ENCODE measurements at places on chromosomes 13 and 19.

- DNase-seq, result no peak
Measured at GRCh38 chr13:30963791-30964190, 31.3 kb downstream of the TEX26 start.

DNA sequence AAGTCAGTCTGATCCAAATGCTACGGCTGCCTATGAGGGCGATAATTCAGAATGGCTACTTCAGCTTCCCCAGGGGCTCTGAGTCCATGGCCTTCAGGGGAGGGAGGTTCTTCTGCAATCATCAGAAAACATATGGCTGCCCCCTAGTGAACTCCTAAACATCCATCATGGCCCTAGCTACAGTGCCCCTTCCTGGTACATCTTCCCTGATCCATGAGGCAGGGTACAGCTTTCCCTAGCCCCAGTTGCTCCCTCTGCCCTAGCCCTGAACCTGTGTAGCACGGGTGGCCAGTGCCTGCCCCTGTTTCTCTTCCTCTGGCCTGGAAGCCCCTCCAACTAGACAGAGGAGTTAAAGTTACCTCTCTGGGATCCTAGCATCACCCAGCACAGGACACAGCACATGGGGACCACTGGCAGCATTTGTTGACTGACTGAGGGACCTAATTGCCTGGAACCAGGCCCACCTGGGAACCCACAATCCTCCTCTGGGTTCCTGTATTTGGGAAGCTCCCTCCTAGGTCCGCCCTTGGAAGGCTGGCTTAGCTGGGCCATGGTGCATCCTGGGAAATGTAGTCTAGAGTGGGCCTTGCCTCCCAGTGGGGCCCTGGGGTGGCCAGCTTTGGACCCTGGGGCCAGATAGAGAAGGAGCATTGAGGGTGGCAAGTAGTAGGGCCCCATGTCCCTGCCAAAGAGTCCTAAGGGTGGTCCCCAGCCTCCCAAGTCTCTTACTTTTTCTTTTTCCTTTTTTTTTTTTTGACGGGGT, 17.7 kb upstream of the SEMA6B start:
- peak; percentile 81 for DNase-seq

- peak; percentile 60 for DNase-seq
Measured at GRCh38 chr19:51354103-51354741, 12.0 kb downstream of the ETFB start.

GRCh38 chr19:46813839-46814358, 25.5 kb upstream of the SLC1A5 start:
- DNase-seq, result peak; percentile 25

DNA sequence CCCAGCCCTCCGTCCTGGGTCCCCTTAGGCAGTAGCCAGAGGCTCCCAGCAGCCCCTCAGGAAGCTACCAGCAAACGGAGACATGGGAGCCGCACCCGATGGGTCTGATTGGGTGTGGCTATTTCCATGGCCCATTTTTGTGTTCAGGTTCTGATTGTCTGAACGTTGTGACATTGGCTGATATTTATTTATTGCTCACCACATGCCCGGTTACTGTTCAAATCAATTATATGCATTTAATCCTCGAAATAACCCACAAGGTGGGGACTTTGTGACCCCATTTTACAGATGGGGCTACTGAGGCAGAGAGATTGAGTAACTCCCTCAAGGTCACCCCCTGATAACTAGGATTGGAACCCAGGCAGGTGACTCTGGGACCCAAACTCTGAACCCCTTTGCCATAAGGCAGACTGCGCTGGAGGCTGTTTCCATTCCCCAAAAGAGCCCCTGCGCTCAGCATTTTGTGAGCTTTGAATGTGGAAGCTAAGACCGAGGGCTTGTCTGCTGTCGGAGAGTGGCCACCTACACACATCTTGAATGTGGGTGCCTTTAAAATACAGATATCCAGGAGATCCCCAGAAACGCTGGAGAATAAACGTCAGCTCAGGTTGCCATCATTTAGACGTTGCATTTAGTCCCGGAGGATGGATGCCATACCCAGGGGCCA, 13.6 kb upstream of the MCF2L start:
- DNase-seq, result no peak

- no peak for DNase-seq
Measured at GRCh38 chr19:35320065-35320713, 8.8 kb upstream of the CD22 start.

- DNase-seq, result no peak
Measured at GRCh38 chr19:41708481-41708880, at the start of gene CEACAM5. CEACAM5 (plus strand) TSS chr19:41708626; CDS start chr19:41708732, 106 bp downstream.

DNA sequence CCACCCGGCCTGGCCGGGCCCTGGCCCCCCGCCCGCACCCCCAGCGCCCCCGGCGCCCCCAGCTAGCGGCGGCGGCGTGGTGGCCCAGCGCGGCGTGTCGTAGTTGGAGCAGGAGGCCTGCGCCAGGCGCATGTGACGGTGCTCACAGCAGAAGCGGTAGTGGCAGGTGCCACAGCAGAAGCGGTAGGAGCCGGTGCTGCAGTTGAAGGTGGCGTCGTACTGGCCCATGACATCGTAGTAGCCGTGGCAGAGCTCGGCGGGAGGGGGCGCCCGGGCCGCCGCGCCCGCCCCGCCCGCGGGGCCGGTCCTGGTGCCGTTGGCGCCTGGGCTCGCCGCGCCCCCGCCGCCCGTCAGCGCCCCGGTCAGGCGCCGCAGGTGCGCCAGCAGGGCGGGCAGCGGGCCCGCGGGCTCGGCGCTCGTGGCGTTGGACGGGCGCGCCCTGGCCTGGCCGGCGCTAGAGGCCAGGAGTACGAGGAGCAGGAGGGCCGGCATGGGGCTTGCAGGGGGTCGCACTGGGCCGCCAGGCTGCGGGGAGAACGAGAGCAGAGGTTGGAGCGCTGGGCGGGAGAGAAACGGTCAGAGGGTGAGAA, 633 bp downstream of the SHISA7 start:
- DNase-seq, result peak; percentile 84

DNA sequence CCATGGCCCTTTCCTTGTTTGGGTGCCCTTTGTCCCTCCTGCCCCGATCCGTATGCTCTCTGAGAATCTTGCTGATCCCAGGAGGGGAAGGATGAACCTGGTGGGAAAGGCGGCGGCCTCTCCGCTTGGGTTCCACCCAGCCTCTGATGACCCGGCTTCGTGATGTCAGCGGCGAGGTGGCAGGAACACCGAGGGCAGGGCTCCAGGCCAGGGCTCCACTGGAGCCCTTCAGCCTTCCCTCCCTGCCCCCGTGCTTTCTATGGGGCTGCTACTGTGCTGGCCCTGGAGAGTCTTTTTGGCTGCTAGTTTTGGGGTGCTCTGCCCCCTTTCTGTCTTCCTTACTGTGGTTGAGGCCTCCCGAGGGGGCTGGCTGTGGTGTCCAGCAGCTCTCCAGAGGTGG, 11.9 kb upstream of the LIN7B start:
- no peak for DNase-seq

- peak; percentile 24 for DNase-seq
Measured at GRCh38 chr13:80251403-80251802, 89.5 kb downstream of the SPRY2 start.

- DNase-seq, result no peak
Measured at GRCh38 chr19:18978616-18979015, 37.6 kb upstream of the HOMER3 start.

DNA sequence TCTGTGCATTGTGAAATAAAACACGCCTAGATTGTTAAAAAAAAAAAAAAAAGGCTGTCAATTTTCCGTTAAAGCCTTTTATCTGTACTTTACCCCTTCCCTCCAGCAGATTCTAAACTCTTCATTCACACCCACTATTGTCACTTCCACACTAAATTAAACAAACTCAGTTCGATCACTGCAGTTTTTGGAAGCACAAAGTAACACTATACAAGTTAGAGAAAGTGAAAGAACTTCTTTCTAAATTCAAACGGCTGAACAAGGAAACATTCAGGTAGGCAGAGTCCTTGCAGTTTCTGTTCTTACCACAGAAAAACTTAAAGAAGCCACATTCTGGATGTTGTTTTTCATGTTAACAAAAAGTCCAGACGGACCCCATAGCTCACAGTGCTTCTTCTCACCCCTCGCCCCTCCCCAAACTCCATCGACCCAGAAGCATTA, 27.5 kb upstream of the UBE2L5 start:
- no peak for DNase-seq

- DNase-seq, result no peak
Measured at GRCh38 chr19:48618278-48618915, 581 bp downstream of the RPL18 start.

- no peak for DNase-seq
Measured at GRCh38 chr19:17553256-17553655, 2.2 kb upstream of the COLGALT1 start.

GRCh38 chr13:112815871-112816270, 126.0 kb downstream of the ATP11A start:
- DNase-seq, result no peak

DNA sequence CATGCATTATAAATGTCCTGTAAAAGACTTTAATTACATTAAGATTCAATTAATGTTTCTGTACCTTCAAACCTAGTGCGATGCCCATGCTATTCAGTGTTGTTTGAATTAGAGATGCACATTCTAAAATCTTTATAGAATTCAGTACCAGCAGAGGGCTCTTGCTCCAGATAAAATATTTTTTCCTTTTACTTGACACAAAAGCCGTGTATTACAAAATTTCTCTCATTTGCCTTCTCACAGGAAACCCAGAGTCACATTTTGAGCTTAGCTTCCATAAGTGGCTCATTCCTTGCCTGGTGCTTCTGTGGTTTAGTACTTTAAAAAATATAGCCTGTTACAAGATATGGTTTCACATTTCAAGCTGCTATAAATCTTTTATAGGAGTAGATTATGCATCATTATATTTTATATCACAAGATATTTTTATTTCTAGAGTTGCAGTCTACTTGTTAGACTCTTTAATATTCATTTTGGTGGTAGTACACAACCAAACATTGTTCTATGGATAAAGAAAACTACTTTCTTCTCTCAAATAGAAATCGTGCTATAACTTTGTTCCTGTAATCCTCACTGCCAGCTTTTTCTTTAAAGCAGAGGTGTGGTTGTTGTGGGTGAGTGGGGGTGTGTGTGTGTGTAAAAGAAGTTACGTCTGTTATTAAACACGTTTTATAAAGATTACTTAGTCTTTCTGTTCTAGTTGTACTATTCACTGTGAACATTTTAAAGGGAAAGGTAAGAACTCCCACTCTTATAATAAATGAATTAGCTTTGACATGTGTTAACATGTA, 101.4 kb downstream of the RNF17 start:
- no peak for DNase-seq

GRCh38 chr19:45091031-45091923, 1.7 kb upstream of the PPP1R37 start:
- DNase-seq, result peak; percentile 97

- DNase-seq, result no peak
Measured at GRCh38 chr13:108305655-108306054, 36.1 kb downstream of the TNFSF13B start.

DNA sequence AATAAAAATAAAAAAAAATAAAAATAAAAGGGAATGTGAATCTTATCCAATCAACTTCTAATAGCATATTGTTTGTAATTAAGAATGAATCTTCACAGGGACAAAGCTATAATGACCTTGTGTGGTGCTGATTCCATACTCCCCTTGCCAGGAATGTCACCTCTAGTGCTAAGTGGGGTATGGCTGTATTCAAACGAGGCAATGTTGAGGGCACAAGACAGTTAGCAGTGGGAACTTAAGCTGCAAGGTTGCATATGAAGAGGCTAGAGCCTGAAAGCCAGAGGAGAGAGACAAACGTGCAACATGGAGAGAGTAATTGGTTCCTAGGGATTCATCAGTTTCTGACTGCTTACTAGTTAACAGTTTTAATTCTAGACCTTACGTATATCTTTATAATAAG, 43.9 kb upstream of the CSNK1A1L start:
- peak; percentile 4 for DNase-seq

DNA sequence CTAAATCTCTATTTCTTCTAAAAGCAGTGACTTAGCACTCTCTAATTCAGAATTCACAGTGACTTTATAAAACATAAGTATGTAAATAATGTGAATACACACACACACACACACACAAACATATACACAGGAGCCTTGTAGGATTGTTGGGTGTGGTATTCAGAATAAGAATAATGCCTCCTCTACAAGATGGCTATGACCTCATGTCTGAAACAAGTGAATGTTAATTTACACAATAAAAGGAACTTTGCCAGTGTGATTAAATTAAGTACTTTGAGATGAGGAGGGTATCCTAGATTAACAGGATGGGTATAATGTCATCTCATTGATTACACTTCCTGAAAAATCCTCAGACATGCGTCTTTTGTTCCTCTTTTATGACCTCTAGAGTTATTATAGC, 234.6 kb downstream of the SLITRK6 start:
- no peak for DNase-seq

DNA sequence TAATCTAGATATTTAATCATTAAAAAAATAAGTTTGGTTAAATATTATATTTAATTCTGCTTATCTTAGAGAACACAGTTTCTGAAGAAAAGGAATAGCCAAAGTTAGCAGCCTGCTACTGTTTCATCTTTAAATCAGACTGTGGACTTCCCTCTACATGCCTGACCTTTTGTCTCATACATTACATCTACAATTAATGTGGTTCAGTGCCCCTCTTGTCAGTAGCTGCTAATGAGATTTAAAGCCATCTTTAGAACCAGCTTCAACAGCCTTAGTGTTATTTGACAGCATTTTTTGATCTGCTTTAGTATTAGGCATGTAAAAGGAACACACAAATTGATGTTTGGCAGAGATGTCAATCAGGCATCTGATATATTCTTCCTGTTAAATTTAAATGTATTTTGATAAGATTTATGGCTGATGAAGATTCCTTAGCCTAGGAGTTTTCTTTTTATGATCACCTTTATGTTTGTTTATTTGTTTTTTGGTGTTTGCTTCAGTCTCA, 1925.8 kb upstream of the PRR20A start:
- no peak for DNase-seq

DNA sequence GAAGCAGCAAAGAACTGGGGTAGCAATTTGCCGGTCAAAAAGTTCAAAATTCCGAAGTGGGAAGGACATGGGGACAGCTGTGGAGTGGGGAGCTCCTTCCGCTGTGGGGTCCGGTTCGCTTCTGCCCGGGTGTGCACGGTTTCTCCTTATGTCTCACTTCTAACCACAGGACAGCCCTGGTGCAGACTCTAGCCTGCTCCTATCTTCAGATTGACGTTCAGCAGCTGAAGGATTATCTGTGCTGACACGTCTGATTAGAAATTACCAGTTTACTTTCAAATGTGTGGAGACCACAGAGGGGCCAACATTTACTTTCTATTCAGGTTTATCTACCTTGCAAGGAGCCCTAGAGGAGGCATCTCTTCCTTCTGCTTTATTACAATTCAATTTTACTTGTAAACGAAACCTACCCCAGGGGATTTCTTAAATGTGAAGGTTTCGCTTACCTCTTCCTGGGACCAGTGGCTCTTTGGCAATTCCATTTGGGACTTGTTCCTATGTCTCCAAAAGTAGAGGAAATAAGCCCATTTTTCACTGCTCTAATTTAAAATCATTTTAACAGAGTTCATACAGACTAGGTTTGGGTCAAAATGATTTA, 27.3 kb downstream of the LHFPL6 start:
- DNase-seq, result peak; percentile 8

All from H7 (cell line).